ENCODE measurements at places on chromosomes 2 and 18.

GRCh38 chr2:237403024-237403882, 10.7 kb downstream of the COL6A3 start:
- ATAC-seq, result no peak

GRCh38 chr2:45844796-45845457, 193.5 kb downstream of the PRKCE start:
- no peak for ATAC-seq

DNA sequence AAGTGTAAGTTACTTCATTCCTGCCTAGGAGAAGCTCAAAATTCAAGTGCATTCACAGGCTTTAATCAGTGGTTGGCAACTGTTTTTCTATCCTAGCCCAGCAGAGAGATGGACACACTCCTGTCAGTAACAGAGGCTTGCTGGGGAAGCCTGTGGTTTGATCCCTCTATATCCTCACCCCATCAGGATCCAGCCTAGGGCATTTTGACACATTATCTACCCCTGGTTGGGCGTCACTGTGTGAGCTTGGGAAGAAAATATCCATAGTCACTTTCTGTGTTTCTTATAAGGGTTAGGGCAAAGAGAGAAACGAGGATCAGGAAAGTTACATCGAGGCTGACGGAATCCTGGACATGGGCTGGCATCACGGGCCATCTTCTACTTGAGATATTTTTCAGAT, 10.0 kb downstream of the NT5DC4 start:
- no peak for ATAC-seq

- ATAC-seq, result no peak
Observed at GRCh38 chr2:238965371-238966071, 117.6 kb downstream of the TWIST2 start.

DNA sequence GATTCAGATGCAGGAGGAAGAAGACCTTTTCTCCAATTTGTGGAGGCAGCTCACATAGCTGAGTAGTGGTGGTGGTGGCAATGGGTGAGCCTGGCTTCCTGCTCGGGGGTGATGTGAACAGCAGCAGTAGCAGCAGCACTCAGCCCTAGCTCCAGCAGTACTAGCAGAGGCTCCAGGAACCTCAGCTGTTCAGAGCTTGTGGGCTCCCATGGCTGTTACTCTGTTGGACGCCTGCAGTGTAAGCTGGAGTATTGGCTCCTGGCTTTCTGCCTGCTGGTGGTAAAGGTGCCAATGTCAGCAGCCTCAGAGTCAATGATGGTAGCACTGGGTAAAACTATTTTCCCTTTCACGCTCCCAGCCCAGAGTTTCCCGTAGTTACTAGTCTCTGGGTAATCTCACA, 3.1 kb upstream of the SEH1L start:
- no peak for ATAC-seq

DNA sequence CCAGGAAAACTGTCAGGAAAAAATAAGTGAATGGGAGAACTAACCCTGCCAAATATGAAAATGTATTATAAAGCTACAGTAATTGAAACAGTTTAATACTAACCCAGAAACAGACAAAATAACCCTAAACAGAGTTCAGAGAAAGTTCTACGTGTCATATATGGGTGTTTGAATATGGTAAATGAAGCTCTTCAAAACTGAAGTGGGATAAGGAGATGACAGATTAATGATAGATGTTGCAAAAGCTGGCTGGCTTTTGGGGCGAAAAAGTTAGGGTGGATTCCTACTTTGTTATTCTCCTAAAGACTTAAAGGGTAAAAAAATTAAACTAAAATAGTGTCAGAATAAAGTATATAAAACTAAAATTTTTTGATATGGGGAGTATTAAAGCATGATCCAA, 101.8 kb upstream of the ARL5A start:
- ATAC-seq, result no peak

DNA sequence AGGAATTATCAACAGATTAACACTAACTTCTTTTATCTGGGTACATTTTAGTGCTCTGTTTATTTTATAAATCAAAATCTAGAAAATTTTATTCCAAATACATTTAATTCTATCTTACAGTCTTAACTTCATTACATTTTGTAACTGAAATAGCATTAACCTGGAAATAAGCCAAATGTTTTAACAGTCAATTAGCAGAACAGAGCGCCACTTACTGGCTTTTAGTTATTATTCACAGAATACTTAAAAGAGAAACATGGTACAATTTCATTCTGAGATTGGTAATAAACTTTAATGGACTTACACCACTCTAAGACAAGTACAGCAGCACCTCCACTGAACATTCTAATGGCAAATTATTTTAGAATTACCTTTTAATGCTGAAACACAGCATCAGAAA, 38.6 kb downstream of the SS18 start:
- ATAC-seq, result no peak

DNA sequence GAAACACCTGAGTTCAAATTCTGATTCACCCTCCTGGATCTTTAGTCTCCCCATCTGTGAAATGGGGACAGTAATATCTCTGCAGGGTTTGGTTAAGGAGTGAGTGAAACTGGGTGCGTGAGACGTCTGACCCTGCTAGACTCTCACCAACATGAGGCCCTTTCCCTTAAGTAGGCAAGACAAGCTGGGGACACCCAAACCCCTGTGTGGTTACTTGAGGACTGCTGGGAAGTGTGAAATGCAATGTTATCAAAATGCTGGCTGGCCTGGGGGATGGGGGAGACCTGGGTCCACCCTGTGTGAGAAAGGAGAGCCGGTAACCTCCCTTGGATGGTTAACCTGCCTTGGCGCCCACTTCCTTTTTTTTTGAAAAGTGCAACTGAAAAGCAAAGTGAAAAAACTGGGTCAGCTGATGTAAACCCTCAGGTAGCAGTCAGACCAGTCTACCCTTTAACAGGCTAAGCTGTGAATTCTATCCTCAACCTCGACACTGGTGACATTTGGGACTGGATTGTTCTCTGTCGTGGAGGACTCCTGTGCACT, 82.3 kb downstream of the INPP5D start:
- no peak for ATAC-seq

DNA sequence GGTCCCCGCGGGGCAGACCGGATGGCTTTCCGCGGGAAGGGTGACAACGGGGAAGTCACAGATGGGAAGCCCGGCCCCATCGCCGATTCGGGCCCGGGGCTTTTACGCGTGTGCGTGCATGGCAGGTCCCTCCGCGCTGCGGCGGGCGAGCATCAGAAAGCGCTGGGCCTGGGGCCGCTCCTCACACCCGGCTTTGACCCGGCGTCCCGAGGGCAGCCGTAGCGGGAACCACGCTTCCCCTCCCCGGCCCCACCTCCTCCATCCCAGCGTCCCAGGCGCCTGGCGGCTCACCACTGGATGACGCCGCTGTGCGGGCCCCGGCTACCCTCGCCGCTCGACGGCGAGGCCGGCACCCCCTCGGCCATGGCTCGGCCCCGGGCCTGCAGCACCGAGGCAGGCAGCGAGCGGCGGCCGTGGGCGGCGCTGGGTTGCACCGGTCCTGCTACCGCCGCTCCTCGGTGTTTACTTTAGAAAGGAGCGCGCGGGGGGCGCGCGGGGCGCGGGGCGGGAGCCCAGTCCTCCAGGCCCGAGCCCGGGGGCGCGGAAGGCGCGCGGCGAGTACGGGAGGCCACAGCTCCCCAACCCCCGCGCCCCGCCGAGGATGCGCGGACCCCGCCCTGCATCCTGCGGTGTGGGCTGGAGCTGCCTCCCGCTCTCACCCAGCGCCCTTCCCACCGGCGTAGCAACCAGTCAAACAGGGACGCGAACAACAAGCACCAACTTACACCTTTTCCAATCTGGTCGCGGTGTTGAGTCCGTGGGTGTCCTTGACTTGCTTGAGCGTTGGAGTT, 806 bp downstream of the RFX8 start:
- ATAC-seq, result peak; percentile 91

DNA sequence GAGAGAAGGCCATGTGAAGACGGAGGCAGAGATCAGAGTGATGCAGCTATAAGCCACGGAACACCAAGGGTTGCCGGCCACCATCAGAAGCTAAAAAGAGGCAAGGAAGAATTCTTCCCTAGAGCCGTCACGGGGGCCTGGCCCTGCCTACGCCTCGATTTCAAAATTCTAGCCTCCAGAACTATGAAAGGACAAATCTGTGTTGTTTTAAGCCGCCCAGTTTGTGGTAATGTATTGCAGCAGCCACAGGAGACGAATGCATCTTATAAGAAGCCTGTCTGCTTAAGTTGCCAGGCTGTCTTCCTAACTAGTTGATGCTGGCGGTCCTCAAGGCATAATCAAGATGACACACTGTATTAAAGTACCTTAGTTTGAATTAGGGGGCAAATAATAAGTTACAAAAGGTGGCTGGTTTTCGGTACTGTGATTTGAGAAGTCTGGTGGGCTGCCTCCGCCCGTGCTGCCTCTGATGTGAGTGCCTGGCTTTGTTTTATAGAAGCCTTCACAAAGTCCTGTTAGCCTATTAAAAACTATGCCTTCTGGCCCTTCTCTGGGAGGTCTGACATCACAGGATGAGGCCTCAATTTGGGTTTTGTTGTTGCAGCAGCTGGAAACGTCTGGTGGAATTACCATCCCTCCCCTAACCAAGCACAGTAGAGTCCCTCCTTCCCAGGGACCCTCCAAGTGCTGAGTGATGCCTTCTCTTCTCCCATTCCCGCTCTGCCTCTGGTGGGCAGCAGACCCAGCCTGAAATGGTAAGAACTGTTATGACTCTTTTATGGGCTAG, 53.6 kb downstream of the SRD5A2 start:
- no peak for ATAC-seq

DNA sequence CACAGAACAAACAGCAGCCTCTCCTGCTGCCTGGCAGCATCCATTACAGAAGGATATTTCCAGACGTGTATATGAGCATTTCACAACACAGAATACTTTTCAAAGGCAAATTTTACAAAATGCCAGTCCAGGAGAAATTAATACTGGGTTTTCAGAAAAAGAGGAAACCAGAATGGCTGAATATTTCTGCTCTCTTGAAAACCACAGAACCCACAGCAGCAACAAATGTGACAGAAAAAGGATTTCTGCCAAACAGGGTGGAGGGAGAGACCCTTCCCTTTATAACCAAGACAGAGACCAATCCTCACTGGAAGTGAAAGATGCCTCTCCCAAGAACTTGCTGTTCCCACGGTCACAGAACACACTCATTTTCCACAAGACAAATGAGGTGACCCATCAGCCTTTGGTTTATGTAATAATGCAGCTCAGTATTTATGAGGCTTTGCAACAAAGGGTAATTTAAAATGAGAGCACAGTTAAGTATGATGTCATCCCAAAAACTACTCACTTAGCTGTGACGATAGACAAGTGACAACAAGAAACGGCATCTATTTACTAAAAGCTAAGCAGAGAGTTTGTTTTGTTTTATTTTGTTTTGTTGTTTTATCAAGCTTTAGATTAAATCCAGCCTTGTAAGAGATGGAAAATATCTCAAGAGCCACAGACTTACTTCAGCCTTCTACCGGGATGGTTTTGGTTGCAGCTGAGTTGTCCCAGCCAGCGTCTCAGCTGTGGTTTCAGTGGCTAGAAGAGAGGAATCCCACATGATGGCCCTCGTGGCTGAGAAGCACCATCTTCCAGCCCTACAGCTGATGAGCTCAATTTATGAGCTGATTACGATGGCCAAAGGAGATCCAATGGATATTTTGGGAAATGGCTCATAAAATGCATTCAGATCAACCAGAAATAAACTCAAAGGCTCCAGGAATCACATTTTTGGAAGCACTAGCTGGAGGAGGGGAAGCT, 249.3 kb upstream of the AGAP1 start:
- peak; percentile 88 for ATAC-seq

DNA sequence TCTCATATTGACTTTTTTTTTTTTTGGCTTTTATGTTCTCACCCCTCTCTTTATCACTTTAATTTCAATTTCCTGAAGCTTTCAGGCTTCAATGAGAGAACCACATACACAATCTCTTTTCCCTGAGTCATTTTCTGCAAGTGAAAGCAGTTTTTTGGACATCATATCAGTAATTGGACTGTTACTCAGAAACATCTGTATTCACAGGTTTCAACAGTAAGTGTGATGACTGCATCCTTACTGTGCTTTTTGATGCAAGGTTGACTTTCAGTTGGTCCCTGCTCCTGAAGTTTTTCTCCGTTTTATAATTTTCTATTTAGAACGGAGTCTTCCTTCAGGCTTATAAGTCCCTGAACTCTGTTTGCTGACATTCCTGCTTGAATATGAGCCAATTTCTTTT, 70.5 kb upstream of the CCBE1 start:
- ATAC-seq, result no peak

DNA sequence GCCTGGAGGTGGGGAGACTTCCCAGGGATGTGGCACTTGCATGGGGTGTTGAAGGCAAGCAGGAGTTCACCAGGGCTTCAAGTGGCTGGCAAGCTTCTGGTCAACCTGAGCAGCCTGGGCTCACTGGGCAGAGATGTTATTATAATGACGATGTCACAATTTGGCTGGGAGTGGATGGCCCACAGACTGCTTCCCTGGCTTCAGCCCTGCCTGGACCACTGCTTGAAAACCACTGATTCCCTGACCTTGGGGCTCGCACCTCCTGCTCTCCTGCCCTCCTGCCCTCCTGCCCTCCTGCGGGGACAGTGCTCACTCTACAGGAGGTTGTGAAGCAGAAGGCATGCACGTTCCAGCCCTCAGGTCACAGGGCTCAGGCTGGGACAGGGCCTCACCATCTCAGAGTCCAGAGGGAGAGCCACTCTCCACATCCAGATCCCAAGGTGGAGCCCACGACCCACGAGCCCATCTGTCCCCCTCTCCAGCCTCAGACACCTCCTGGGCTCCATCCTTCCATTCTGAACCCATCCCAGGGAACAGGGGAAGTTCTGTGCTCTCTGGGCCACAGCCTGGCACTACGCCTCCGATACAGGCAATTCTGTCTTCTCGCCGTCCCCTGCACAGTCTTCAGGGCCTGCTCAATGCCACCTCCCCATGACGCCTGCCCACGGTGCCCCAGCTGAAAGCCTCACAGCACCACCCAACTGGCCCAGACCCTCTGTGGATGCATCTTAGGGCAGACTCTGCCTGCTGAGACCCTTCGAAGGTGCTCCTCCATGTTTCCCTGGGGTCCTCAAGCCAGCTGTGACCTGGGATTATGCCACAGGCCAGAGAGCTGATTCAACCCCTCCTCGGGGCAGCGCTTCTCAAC, 241.6 kb upstream of the RAB6C start:
- ATAC-seq, result no peak

DNA sequence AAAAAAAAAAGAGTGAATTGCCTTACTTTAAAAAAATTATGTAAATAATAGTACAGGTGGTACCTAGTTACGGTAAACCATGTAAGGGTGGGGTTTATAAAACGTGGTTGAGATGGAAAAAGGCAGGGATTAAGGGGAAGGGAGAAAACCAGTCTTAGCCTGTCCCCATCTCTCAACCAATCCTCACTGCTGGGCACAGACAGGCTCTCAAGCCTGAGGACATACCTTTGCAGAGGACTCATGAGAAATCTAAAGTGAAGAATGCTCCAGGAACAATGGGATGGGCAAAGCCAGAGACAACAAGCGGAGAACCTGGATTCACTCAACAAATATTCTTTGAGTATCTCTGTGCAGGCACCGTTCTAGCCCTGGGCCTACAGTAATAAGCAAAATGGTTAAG, 3.4 kb upstream of the IGFBP2 start:
- ATAC-seq, result no peak

- ATAC-seq, result no peak
Observed at GRCh38 chr18:13241083-13241892, 22.7 kb downstream of the LDLRAD4 start.

DNA sequence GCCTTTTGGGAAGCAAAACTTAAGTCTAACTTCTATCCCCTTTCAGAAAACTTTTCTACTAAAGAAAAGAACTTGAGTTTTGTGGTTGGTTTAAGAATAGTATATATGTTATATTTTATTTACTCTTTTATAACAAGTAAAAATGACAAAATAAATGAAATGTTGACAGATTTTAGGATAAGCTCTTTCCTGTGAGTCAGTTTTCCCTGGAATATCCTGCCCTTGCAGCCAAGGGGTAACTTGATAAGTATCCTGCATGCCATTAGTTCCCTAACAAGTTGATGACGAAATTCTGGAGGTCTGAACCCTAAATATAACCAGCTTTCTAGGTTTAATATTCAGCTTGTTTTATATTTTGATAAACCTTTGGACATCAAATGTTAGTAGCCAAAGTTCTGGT, 7.3 kb upstream of the HTR2B start:
- no peak for ATAC-seq

All from motor neuron (in vitro differentiated cells).